Central memory CD8-positive, alpha-beta T cell (primary cell): ENCODE measurements at places on chromosomes 4 and X.

DNA sequence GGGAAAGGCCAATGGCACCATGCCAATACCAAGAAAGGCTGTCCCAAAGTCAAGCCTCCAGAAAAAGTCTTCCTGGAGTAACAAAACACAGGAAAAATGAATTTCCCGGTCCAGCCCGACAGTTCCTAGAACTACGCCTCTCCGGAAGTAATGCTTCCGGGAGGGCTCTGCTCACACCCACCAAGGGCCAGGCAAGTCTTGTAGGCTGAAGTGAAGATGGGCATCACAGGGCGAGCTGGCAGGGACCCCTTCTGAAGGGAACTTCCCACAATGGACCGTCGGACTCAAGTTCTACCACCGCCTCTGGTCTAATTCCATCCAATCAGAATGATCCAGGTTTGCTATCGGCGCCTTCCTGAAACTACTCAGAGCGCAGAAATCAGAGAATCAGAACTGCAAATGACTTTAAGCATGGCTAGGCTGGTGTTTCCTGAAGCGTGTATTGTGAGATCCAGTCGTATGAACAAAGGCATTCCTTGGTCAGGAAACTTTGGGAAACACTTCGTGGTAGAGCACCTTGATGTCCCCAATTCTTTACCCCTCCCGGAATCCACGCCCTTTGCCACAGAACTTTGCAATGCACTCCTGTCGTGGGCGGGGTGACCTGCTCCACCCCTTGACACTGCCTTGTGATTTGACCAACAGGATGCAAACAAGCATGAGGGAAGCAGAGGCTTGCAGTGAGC lies 127.8 kb downstream of the BCOR start:
- H3K4me1 ChIP-seq: no peaks in the 10 kb centered on the region
- H3K27me3 ChIP-seq: no peaks in the 10 kb centered on the region
- no peaks in the 10 kb centered on the region for H3K36me3 ChIP-seq
- no peak for DNase-seq

DNA sequence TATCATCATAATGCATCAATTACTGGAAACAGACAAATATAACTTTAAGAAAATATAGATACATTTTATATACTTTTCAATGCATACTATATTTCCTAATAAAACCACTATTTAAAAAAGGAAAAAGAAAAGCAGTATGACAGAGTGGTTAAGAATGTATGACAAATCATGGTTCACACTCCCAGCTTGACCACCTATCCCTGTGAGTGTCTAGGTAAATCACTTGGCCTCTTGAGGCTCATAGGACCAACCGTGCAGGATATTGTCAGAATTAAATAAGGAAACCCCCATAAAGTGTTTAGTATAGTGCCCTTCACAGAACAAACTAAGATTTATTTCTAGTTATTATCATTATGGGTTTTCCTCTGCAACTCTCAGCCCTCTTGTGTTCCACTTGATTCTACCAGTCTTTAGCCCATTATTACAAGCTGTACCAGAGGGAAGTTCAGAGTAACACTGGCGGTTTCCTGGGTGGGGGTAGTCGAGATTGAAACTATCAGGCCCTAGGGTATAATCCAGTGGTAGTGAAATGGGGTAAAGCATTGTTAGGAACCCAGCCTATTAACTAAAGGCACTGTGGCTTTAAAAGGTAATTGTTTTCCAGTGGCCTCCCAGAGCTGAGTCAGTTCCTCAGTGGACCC lies 55.5 kb upstream of the PAK3 start:
- DNase-seq: no peak
- no peaks in the 10 kb centered on the region for H3K27me3 ChIP-seq
- no peak overlapping the region for H3K4me3 ChIP-seq
- no peak overlapping the region for H3K27ac ChIP-seq
- H3K36me3 ChIP-seq: no peaks in the 10 kb centered on the region
- H3K4me1 ChIP-seq: no peaks in the 10 kb centered on the region

GRCh38 chr4:123750044-123750443 lies 353.4 kb downstream of the SPRY1 start:
- H3K4me3 ChIP-seq: no peak overlapping the region
- H3K27ac ChIP-seq: no peak overlapping the region
- H3K36me3 ChIP-seq: no peaks in the 10 kb centered on the region
- H3K4me1 ChIP-seq: no peaks in the 10 kb centered on the region
- H3K27me3 ChIP-seq: peaks cover 17% of the 10 kb centered on the region

DNA sequence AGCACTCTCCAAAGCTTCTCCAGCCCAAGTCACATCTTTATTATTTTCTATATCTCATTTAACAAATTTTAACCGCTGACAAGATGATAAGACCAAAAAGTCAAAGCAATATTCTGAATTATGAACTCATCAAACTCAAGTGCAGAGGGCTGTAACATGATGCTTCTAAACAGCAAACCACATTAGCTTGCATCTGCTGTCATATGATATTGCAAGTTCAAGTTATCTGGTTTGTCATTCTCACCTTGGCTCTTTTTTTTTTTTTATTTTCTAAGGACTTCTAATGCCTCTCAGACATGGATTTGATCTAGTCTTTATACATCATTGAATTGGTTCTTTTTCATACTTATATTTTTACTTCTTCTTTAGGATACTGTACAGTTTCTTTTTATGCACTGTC lies 93.4 kb downstream of the SLC10A7 start:
- no peak for DNase-seq
- peaks cover 4% of the 10 kb centered on the region for H3K4me1 ChIP-seq
- H3K4me3 ChIP-seq: no peak overlapping the region
- no peaks in the 10 kb centered on the region for H3K36me3 ChIP-seq
- no peak overlapping the region for H3K27ac ChIP-seq
- no peaks in the 10 kb centered on the region for H3K27me3 ChIP-seq

GRCh38 chr4:22987870-22988269 lies 295.1 kb downstream of the GBA3 start:
- no peak overlapping the region for H3K4me3 ChIP-seq
- H3K27ac ChIP-seq: no peak overlapping the region
- DNase-seq: no peak
- H3K4me1 ChIP-seq: no peaks in the 10 kb centered on the region
- no peaks in the 10 kb centered on the region for H3K36me3 ChIP-seq

DNA sequence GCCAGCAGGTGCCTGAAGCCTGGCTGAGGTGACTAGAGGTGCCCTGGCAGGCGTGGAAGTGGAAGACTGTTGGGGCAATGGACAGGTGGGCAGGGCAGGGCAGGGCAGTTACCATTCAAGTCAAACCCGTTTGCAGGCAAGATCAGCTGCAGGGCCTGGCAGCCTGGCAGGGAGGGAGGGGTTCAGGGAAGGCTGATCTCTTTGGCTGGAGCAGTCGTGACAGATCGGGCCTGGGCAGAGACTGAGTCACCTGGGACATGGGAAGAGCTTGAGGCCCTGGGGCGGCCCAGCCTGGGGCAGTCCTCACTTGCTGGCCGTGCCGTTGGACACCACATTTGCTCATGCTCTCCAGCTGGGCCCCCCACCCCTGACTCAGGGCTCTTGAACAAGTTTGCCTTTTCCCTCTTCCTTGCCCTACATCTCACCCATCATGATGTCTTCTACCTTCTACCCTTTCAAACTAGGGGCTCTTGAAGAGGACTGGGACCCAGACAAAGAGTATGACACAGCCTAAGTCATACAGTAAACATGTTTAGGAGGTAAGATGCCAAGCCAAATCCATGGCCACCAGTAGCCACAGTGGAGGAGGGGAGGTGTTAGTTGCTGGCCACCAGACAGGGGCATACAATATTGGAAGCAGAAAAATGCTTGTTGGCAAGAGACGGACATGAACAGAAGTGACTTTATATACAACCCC lies 2.0 kb upstream of the ZNF185 start:
- H3K36me3 ChIP-seq: peaks cover 2% of the 10 kb centered on the region
- H3K27me3 ChIP-seq: peaks cover 43% of the 10 kb centered on the region
- DNase-seq: no peak
- H3K27ac ChIP-seq: no peak overlapping the region

DNA sequence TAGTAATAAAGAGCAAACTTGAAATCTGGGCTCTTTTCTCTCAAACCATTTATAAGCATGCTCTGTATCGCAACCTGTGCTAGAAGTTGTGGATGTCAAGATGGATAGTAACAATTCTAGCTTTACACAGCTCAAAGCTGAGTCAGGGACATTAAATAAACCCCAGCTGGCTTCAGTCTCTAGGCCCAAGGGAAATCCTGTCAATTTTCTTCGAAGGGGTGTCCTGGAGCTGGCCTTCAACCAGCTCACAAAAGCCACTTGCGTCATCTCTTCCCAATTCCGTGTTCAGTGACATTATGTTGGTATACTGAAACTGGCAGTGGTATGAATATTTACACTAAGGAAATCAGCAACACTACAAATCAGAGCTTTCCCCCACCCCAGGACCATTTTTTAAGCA lies 89.8 kb upstream of the PRKG2 start:
- peaks cover 26% of the 10 kb centered on the region for H3K27me3 ChIP-seq
- no peak for DNase-seq
- no peak overlapping the region for H3K4me3 ChIP-seq
- H3K36me3 ChIP-seq: no peaks in the 10 kb centered on the region

DNA sequence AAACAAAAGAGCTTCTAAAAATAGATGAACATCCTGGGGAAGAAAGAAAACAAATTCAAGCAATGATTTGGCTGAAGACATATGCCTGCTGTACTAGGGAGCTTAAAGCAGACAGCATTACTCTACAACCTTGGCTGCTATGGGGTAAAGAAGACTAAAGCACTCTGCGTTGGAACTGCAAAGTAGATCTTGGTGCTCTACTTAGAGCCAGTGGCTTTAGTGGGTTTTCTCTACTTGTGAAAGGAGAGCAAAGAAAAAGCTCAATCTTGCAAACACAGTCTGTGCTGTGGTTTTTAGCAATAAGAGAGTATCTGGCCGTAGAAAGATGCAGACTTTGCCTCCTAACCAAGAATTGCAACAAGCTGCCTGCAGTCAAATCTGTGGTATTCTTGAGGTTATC lies 334.7 kb upstream of the NDST3 start:
- no peak for DNase-seq
- no peaks in the 10 kb centered on the region for H3K4me1 ChIP-seq
- no peaks in the 10 kb centered on the region for H3K27me3 ChIP-seq
- no peak overlapping the region for H3K4me3 ChIP-seq

DNA sequence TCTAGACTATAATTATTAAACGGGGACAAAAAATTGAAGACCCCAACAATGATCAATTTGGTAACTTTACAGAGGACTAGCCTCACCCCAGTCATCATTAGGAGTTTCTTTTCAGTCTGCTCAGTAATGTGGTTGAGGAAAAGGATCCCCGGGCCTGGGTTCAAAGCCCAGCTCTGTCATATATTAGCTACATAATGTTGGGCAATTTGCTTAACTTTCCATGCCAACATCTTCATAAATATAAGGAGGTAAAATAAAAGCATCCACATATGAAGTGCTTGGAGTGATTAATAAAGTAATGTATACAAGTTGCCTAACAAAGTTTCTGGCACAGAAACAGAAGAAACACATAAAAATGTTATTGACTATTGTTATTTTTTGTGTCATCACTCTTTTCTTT lies 53.4 kb upstream of the ANTXR2 start:
- no peak overlapping the region for H3K4me3 ChIP-seq
- H3K36me3 ChIP-seq: peaks cover 1% of the 10 kb centered on the region
- DNase-seq: no peak
- H3K27ac ChIP-seq: peak overlapping the region; percentile 90
- peaks cover 53% of the 10 kb centered on the region for H3K4me1 ChIP-seq

- H3K27ac ChIP-seq: no peak overlapping the region
- no peak for DNase-seq
- H3K36me3 ChIP-seq: peaks cover 4% of the 10 kb centered on the region
- no peak overlapping the region for H3K4me3 ChIP-seq
Observed at GRCh38 chr4:105859233-105859632, 36.0 kb upstream of the NPNT start.

- no peaks in the 10 kb centered on the region for H3K36me3 ChIP-seq
- no peak for DNase-seq
- H3K4me3 ChIP-seq: no peak overlapping the region
- H3K27me3 ChIP-seq: no peaks in the 10 kb centered on the region
Observed at GRCh38 chr4:151251603-151252304, 25.2 kb upstream of the PRSS48 start.

- no peak overlapping the region for H3K4me3 ChIP-seq
- H3K27ac ChIP-seq: no peak overlapping the region
- peaks cover 9% of the 10 kb centered on the region for H3K4me1 ChIP-seq
- no peaks in the 10 kb centered on the region for H3K36me3 ChIP-seq
- H3K27me3 ChIP-seq: no peaks in the 10 kb centered on the region
Observed at GRCh38 chr4:88820698-88821415, 123.2 kb upstream of the NAP1L5 start.

GRCh38 chrX:140710710-140711109 lies 1.2 kb downstream of the LINC00632 start:
- H3K27ac ChIP-seq: no peak overlapping the region
- H3K4me1 ChIP-seq: no peaks in the 10 kb centered on the region
- DNase-seq: no peak
- H3K4me3 ChIP-seq: no peak overlapping the region

DNA sequence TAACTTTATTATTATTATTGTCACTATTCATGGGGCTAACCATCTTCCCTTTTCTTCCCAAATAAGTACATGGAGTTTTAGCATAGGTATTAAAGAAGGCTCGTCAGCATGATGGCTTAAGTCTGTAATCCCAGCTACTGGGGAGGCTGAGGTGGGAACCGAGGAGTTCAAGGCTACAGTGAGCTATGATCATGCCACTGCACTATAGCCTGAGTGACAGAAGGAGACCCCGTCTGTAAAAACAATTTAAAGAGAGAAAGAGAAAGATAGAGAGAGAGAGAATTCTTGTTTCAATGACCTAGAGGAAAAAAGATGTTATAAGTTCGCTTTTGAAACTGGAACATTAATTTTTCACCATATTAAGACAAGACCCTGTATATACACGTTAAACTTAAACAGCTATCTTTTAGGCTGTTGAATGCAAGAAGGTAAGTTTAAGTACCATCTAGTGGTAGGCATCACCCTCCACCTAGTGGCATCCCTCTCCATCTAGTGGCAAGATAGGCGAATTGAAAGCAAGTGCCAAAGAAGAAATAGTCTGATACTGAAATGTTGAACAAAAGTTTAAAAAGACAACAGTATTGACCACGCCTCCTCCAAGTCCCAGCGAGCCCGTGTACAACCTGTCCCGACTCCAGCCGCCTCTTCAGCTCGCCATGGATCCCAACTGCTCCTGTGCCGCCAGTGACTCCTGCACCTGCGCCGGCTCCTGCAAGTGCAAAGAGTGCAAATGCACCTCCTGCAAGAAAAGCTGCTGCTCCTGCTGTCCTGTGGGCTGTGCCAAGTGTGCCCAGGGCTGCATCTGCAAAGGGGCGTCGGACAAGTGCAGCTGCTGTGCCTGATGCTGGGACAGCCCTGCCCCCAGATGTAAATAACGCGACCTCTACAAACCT lies 26.0 kb upstream of the YTHDC1 start:
- peaks cover 10% of the 10 kb centered on the region for H3K4me1 ChIP-seq
- H3K36me3 ChIP-seq: peaks cover 2% of the 10 kb centered on the region
- H3K4me3 ChIP-seq: peak overlapping the region; percentile 69
- DNase-seq: no peak
